ENCODE measurements at places on chromosomes 1 and 21.

DNA sequence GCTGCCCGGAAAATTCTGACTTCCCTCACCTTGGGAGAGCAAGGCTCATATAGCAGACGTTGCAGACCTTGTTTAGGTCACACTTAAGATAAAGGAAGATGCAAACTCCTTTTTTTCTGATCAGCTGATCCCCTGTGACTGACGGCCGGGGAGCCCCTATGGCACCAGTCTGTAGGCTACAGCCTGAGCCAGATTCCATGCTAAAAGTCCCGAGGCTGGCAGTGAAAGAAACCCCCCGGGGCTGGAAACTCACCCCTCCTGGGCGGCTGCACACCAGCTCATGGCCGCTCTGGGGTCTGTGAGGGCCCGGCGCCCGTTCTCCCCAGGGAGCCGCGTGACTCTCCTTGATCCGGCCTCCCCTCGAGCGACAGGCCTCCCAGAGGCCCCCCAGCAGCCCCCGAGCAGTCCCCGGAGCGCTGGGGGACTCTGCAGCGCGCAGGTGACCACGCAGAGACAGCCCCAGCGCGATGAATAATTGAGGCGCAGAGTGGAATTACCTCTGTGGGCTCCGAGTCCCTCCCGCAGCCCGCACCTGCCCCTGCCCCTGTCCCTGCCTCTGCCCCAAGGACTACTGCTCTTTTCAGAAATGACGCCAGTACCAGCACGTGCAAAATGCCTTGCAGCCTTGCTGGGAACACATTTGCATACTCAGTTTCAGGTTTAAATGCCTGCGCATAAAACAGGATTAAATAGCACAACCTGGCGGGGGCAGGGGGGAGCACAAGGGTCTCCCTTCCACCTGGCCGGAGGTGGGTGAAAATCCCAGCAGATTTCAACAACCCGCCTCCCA is 62.6 kb upstream of the CLDN14 start:
- DNase-seq, result no peak

DNA sequence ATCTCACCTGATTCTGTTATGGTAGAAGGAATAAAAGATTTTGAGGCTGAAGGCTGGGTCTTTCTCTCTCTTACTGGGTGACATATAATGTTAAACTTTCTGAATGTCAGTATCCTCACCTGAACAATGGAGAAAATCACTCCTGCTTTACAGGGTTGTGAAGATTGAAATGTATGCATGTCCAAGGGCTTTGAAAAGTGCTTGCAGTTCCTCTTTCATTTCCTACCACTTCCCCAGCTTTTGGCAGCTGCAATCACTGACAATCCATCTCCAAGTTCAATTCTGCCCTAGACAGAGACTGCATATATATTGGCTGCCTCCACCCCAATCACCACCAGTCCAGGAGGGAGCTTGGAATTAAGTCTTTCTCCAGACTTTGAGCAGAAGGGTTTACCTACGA is 39.8 kb downstream of the FAM78B start:
- no peak for DNase-seq

- no peak for DNase-seq
Measured at GRCh38 chr1:224513383-224513782, 78.8 kb upstream of the WDR26 start.

- DNase-seq, result peak; percentile 55
Measured at GRCh38 chr1:185960422-185961321, 226.5 kb downstream of the HMCN1 start.

DNA sequence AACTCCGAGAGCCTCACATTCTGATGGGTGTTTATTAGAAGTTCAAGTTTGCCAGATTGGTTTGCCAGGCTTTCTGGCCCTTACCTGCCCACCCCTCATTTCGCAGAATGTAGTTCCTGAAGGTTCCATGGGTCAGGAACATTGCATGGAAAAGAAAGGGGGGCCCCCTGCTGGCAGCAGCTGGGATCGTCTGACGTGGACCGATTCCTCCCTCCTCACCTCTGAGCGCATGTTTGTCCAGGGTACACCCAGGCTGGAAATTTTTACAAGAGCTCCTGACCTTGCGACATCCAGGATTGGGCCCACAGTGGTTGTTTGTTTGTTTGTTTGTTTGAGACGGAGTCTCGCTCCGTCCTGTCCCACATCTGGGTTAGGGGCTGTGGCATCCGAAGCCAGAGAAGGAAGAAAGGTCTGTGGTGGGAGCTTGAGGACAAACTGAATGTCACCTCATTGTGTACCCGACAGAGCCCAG is 126.0 kb upstream of the TMEM51 start:
- DNase-seq, result peak; percentile 69

DNA sequence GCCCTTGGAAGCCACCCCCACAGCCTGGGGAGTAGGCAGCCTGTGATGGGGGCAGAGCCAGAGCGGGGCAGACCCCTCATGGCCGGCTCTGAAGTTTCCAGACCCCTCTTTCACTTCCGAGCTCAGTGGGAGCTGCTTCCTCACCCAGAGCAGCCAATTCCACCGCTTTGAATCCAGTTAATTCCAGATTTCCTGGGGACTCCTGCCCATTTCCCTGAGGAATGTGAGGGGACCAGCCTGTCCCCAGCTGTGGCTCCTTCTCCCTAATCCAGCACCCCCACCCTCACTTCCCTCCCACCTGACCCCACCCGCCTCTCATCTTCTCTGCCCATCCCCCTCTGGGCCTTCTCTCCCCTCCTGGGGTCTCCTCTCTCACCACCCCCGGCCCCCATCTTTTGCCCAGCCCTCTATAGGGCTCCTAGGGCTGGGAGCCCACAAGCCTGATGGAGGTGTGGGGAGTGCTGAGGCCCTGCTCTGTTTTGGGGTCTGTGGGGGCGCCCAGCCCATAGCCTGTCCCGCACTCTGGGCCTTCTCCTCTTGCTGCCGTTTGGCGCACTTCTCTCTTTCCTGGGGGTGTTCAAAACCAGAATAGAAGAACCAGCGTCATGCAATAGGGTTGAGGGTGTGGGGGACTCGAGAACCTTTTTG is 26.2 kb upstream of the TNFRSF1B start:
- DNase-seq, result no peak

DNA sequence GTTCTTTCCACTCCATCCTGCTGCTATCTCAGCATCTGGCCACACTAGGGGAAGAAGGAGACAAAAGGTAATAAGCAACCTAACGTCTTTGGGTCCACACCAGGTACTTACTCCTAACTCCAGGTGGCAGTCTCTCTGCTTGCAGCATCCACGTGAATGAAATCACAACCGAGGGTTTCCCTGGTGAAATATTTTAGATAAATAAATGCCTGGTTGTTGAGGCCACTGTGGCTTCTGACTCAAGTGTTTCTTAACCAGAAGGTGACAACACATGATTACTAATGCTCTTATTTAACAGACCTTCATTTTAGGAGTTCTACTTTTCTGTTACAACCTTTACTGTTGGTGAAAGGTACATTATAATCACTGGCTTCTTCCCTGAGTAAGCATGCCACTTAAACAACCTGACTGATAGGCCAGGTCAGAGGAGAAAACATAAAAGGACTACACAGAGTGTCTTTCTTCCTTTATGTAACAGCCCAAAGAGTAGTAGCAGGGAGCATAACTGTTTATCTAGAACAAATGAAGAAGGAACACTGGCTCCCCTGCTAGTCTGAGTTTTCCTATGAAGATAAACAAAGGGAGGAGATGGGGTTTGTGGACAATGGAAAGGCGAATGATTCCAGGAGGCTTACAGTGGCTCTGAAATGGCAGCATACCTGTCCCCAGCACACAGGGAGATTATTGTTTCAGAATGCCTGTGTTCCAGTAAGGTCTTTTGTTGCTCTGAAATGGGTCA is 59.9 kb downstream of the SYT6 start:
- DNase-seq, result peak; percentile 39

GRCh38 chr1:169874229-169874628 is 19.5 kb downstream of the SCYL3 start:
- DNase-seq, result peak; percentile 65

DNA sequence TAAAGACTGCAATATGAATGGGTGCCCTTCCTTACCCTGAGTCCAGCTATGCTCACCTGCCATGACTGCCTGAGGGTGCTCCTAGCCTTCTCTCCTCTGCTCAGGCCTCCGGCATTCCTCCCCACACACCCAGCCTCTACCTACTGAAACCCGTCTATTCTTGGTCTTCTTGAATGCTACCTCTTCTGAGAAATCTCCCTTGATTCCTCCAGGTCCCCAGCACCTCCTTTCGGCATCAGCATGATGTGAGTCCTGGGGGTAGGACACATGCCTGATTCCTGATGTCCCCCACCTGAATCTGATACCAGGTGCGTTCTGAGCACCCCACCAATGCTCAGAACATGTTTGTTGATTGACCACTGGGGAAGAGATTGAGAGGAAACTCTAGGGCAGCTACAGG is 8.6 kb downstream of the LDLRAD1 start:
- DNase-seq, result no peak

- no peak for DNase-seq
Measured at GRCh38 chr1:80403471-80403893, 1397.0 kb upstream of the ADGRL4 start.

- DNase-seq, result peak; percentile 70
Measured at GRCh38 chr1:233868461-233868860, 36.0 kb upstream of the SLC35F3 start.

DNA sequence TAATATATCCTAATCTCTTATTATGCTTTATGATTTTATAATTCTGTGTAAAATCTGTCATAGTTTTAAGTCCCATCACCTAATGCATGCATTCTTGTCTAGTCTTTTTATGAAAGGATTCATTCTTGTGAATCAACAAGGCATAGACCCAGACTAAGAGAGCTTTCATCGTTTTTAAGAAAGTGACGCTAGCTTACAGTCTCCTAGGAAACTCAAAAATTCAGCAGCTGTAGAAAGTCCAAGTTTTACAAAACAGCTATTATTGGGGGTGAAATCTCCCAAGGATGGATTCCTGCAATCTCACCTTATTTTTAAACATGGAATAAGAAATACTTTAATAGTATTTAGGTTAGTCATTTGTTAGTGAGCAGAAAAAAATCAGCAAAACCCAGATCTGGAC is 104.7 kb downstream of the NCAM2 start:
- DNase-seq, result no peak

DNA sequence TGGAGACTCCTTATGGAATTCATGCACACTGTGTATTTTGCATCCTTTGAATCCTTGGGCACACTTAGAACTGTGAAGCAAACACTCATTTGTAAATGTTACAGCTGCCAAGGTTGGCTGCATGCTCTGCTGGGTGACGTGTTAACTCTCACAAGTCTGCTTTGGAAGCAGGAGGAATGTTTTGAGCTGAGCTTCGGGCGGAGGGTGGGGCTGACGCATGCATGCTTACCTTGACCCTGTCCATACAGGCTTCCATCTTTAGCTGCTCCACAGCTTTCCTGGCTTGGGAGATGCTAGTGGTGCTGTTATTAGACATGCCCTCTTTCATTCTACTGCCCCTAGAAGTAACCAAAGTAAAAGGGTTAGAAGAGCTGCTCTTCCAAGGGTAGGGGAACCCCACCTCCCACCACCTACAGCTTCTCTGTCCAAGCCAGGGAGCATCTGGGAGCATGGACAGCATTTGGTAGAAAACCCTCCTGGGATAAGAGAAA is 66.0 kb downstream of the GNG4 start:
- no peak for DNase-seq

- DNase-seq, result peak; percentile 56
Measured at GRCh38 chr1:154463512-154463990, 38.5 kb upstream of the TDRD10 start.

- DNase-seq, result no peak
Measured at GRCh38 chr1:63630666-63631065, 37.5 kb downstream of the PGM1 start.

- DNase-seq, result no peak
Measured at GRCh38 chr21:14768042-14768441, 221.9 kb upstream of the SAMSN1 start.

DNA sequence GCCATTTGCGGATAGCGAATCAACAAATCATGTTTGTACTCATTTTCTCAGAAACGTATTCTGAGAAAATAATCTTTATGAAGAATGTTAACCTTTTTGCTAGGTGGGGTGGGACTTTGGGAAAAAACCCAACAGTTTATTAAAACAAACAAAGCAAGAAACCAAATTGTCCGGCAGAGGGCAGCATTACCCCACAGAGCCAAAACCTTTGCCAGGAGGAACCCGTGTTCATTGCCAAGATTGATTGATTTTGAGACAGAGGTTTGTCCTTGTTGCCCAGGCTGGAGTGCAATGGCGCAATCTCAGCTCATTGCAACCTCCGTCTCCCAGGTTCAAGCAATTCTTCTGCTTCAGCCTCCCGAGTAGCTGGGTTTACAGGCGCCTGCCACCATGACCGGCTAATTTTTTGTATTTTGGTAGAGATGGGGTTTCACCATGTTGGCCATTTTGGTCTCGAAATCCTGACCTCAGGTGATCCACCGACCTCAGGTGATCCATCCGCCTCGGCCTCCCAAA is 70.8 kb upstream of the RHOU start:
- peak; percentile 59 for DNase-seq
